ENCODE measurements at places on chromosomes 11 and 22. TPM values are rescaled to one million over a fixed set of nuclear protein-coding genes. Genes with fewer than 3 reads are reported as not detected.

The APOL1 gene
- 29.4 TPM for total RNA-seq

The PKDREJ gene
- total RNA-seq: 0.09 TPM

The C11orf52 gene
- total RNA-seq: not detected

The OR51B4 gene
- total RNA-seq: not detected

The ART1 gene
- total RNA-seq: not detected

The SCGB1C1 gene
- total RNA-seq: not detected

The OVOL1 gene
- not detected for total RNA-seq

The MPZL3 gene
- 0.41 TPM for total RNA-seq

The MRGPRX4 gene
- total RNA-seq: not detected

The MLC1 gene
- total RNA-seq: not detected

The CABP7 gene
- not detected for total RNA-seq

The SCUBE1 gene
- not detected for total RNA-seq

The PNPLA3 gene
- total RNA-seq: 2.9 TPM

The KDELR3 gene
- total RNA-seq: 22.1 TPM

The SLC17A6 gene
- not detected for total RNA-seq

The SMTNL1 gene
- total RNA-seq: not detected

The ISX gene
- not detected for total RNA-seq

The SMARCB1 gene
- 55.2 TPM for total RNA-seq

The SMIM35 gene
- not detected for total RNA-seq

The WNT7B gene
- total RNA-seq: 0.18 TPM

The LDHAL6A gene
- not detected for total RNA-seq

The CCND1 gene
- total RNA-seq: 770 TPM

The CENATAC gene
- total RNA-seq: 30.9 TPM

The PYGM gene
- 1.7 TPM for total RNA-seq

The JRKL gene
- total RNA-seq: 10.4 TPM

The MPZL2 gene
- 0.36 TPM for total RNA-seq

The FOLH1 gene
- total RNA-seq: not detected

The SULT4A1 gene
- total RNA-seq: 0.49 TPM

The LIF gene
- total RNA-seq: 6.2 TPM

The NAT10 gene
- total RNA-seq: 29.3 TPM

The OR52I2 gene
- not detected for total RNA-seq

The APOBEC3F gene
- total RNA-seq: 1.3 TPM

The HBB gene
- not detected for total RNA-seq

The DEFB131B gene
- not detected for total RNA-seq

The TSPAN32 gene
- 0.33 TPM for total RNA-seq

The FAM83F gene
- total RNA-seq: not detected

The RTN3 gene
- total RNA-seq: 151 TPM

The ANO9 gene
- not detected for total RNA-seq

The GAL3ST1 gene
- total RNA-seq: not detected

The SPDYC gene
- not detected for total RNA-seq

The PLAAT2 gene
- not detected for total RNA-seq

The UCP2 gene
- total RNA-seq: not detected

The UCP3 gene
- total RNA-seq: 0.54 TPM

The DAGLA gene
- total RNA-seq: 4.2 TPM

All from fibroblast of the aortic adventitia (primary cell).